ENCODE measurements at places on chromosomes 7 and 10. TPM values are rescaled to one million over a fixed set of nuclear protein-coding genes. Genes with fewer than 3 reads are reported as not detected.

DNA sequence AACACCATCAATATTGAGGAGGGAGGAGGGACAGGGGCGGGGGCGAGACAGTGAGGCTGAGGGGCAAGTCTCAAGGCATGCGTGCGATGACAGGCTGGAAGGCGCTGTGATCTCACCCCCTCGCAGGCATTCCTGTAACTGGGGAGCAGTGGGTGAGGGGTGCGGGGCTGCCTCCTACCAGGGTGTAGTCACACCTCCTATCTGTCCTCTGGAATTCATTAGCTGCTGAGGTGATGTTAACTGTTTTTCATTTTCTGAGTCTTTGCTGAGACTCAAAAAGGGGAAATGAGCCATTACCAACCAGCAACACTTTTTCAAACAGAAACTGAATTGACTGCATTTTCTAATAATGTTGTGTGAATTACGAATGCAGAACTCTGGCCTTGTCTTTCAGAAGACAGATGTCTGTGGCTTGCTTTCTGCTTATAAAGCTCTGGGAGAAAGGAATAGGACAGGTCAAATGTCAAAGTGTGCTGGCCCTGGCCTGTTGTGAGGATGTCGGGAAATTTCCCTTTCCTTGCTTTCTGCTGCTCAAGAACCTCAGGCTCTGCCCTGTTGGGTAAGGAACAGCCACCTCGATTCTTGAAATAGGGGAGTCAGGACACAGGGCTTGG is 23.7 kb upstream of the CDH23 start:
- H3K4me3 ChIP-seq, result no peak overlapping the region
- no peaks in the 10 kb centered on the region for H3K27me3 ChIP-seq
- peaks cover 4% of the 10 kb centered on the region for H3K4me1 ChIP-seq
- no peak for DNase-seq
- no peak overlapping the region for H3K27ac ChIP-seq
- H3K36me3 ChIP-seq, result no peaks in the 10 kb centered on the region

- H3K27ac ChIP-seq, result no peak overlapping the region
- no peaks in the 10 kb centered on the region for H3K36me3 ChIP-seq
- H3K4me3 ChIP-seq, result no peak overlapping the region
- DNase-seq, result no peak
- no peaks in the 10 kb centered on the region for H3K4me1 ChIP-seq
These were observed 35.3 kb downstream of the FEZF1 start for GRCh38 chr7:122269241-122269640.

- no peaks in the 10 kb centered on the region for H3K27me3 ChIP-seq
- no peak for DNase-seq
- no peak overlapping the region for H3K27ac ChIP-seq
- H3K36me3 ChIP-seq, result no peaks in the 10 kb centered on the region
- no peaks in the 10 kb centered on the region for H3K4me1 ChIP-seq
These were observed 31.7 kb downstream of the LHPP start for GRCh38 chr10:124493214-124493882.

GRCh38 chr10:52897162-52897561 is 124.6 kb upstream of the MBL2 start:
- H3K4me1 ChIP-seq, result no peaks in the 10 kb centered on the region
- H3K27me3 ChIP-seq, result no peaks in the 10 kb centered on the region
- H3K27ac ChIP-seq, result no peak overlapping the region
- H3K36me3 ChIP-seq, result no peaks in the 10 kb centered on the region
- H3K4me3 ChIP-seq, result no peak overlapping the region

DNA sequence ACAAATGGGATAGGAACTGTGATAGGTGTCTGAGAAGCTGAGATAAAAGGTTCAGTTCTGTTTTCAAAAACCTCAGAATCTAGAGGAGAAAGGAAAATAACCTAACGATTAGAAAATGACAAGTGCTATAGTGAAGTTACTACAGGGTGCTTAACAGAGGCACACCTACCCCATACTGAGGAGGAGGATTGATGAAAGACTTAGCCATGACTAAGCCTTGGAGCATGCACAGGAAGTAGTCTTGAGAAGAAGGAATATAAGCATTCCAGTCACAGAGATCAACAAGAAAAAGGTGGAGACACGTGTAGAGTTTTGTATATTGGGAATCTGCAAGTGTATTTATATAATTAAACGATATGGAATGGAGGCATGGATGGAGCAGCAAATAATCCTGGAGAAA is 1225.5 kb upstream of the CELF2 start:
- no peaks in the 10 kb centered on the region for H3K4me1 ChIP-seq
- DNase-seq, result no peak
- no peak overlapping the region for H3K4me3 ChIP-seq
- no peaks in the 10 kb centered on the region for H3K36me3 ChIP-seq

DNA sequence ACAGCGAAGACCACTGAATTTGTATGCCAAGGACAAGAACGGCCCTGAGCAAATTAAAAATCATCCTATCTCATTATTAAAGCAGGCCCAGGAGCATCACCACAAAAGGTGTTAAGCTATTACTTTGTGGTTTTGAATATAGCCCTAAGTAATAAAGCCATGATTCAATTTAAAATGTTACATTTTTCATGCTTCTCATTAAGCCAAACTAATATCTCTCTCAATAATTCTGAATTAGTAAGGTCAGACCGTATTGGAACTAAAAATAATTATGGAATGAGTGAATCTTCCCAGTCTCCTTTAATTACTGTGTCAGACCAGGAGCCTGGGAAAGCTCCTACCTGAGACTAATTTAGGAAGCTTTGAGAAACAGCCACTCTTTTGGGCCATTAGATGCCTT is 162.4 kb downstream of the SORCS1 start:
- no peaks in the 10 kb centered on the region for H3K27me3 ChIP-seq
- H3K36me3 ChIP-seq, result no peaks in the 10 kb centered on the region
- no peaks in the 10 kb centered on the region for H3K4me1 ChIP-seq
- no peak for DNase-seq

DNA sequence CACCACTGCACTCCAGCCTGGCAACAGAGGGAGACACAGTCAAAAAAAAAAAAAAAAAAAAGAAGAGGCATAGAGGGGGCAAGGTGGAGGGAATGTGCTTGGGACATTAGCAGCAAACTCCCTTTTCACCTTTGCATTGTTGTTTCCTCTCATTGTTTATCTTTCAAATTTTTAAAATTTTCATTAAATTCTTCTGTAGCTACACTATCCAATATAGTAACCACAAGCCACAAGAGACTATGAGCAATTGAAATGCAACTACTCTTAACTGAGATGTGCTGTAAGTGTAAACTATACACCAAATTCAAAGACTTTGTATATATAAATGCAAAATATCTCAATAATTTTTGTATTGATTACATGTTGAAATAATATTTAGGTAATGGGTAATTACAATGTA is 43.4 kb downstream of the EBLN1 start:
- no peaks in the 10 kb centered on the region for H3K4me1 ChIP-seq
- no peak overlapping the region for H3K4me3 ChIP-seq
- no peak overlapping the region for H3K27ac ChIP-seq
- DNase-seq, result no peak
- no peaks in the 10 kb centered on the region for H3K27me3 ChIP-seq

GRCh38 chr10:33808475-33808874 is 474.0 kb upstream of the NRP1 start:
- peaks cover 20% of the 10 kb centered on the region for H3K4me1 ChIP-seq
- H3K4me3 ChIP-seq, result no peak overlapping the region
- no peaks in the 10 kb centered on the region for H3K36me3 ChIP-seq

GRCh38 chr7:73774923-73775322 is 4.9 kb upstream of the CLDN3 start:
- H3K4me3 ChIP-seq, result no peak overlapping the region
- H3K27me3 ChIP-seq, result no peaks in the 10 kb centered on the region
- H3K36me3 ChIP-seq, result no peaks in the 10 kb centered on the region
- no peaks in the 10 kb centered on the region for H3K4me1 ChIP-seq
- no peak overlapping the region for H3K27ac ChIP-seq

CYP2C19 gene
- polyA plus RNA-seq, result not detected

Measured in ovary (tissue), 10 donors.